ENCODE measurements at places on chromosomes 13 and 19.
A peak's percentile ranks its signal among the peaks of the same experiment; 100 is the strongest.

GRCh38 chr19:7067716-7068115 is 1.8 kb upstream of the ZNF557 start:
- DNase-seq: peak; percentile 33

DNA sequence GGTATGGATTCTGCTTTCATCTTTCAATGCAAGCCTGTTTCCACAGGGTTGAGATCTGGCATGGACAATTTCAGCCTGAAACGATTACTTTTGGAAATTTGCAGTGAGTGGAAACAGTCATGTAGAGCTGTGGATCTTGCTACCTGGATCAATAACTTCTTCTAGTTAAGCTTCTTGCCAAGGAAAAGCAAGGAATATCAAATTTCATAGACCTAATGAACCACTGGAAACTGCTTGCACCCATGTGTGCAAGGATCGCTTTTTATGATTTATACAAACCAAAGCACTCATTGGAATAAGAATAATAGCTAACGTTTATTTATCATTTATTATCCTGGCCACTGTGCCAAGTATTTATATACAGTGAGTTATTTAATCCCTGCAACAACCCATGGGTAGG is 392.8 kb downstream of the KCNRG start:
- DNase-seq: no peak

DNA sequence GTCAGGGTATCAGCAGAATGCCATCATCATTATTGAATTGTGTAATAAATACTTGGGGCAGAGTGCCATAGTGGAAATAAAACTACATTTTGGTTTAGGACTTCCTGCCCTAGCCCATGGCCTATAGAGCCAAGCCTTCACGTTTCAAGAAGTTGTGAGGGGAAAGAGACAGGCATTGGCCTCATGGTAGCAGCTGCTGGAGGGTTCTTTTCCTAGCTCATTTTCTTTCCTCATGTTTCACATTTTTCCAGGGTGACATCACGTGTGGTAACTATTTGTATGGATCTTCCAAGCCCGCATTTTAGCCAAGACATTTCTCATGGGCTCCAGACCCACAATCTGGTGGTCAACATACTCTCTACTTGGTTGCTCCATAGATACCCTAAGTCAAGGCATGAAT is 80.4 kb downstream of the LRCH1 start:
- peak; percentile 79 for DNase-seq

DNA sequence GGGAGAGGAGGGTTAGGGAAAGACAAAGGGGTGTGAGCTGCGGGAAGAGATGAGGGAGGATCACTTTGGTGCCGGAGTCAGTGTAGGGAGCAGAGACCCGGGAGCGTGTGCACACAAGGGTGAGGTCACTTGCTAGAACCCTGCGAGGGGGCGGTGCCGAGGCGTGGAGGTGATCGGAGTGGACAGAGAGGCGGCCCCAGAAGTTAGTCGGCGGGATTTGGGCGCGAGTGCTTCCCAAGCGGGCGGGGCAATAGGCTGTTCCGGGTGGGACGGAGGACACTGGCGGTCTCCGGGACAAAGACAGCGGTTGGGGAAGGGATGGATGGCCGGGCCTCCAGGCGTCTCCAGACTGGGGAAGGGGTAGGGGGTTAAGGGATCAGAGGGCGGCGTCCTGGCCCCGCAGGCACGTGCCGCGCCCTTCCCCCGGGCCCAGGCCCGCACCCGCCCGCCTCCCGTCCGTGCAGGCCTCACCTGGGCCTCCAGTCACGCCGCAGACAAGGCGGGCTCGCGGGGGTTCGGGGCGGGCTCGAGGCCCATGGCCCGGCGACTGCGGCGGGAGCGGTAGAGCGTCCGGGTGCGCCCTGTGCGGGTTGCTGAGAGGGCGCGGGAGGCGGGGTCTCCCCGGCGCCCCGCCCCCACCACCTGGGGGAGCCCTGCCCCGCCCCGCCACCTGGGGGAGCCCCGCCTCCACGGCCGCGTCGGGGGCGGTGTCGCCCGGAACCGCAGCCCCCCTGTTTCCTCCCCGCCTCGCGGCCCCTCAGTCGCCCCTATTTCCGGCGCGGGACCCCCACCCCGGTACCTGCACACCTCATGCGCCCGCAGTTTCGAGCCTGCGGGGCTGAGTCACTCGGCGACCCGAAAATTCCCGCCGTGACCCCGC is at the start of gene LPAR2:
LPAR2 (minus strand) TSS at position 600 of the 880 bp plus-strand sequence. CDS start 945 bp downstream, outside the sequence.
- no peak for DNase-seq

- DNase-seq: peak; percentile 72
Observed at GRCh38 chr13:30576528-30576927, 41.2 kb upstream of the USPL1 start.

DNA sequence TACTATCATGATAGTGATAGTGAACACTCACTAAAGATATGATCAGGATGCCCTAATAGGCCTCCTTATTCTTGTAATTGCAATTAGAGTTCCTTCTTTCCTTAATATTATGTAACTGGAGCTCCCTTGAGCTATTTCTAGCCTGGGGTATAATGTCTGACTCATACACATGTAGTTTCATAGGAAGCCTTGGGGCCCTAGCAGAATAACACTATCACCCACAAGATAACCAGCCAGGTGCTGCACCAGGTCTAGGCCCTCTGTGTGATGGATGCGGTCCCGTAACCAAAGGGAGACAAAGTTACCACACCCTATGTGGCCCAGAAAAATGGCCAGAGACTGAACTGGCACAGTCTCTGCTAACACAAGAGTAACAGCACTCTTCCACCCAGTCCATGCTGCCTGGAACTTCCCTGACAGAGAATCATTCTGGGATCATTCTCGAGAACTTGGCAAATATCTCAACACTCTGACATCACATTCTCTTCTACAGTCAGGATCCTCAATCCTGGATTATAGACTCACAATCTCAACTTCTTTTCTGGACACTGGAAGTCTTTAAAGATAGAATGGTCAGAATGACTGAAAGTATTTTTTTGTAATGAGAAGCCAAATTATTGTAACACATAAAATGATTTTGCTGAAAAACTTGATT is 32.6 kb upstream of the IGFL4 start:
- peak; percentile 47 for DNase-seq

- DNase-seq: peak; percentile 42
Observed at GRCh38 chr13:109974354-109974753, 188.0 kb upstream of the IRS2 start.

DNA sequence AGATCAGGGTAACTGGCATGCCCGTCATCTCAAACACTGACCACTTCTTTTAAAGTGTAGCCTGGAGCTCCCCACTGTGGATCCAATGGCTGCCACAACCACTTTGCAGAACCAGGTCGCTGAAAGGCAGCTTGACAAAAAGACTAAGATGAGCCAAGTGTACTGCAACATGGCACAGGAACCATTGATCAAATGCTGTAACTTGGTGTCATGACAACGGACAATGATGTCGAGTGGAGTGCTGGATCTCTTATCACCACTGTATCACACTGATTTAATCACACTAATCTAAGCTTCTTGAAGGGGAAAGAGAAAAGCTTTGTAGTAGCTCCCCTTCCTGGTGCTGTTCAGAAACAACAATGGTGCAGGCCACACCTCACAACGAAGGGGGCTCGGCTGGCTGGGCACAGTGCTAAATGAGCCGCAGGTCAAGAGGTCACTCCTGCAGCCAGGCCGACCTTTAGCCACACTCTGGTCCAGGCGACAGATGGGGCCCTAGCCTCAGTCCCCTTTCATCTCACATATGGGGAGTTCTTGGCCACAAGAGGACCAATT is 2.2 kb upstream of the TNFRSF19 start:
- peak; percentile 38 for DNase-seq

GRCh38 chr19:47002853-47003610 is 16.6 kb upstream of the NPAS1 start:
- DNase-seq: no peak

- DNase-seq: no peak
Observed at GRCh38 chr19:2332341-2333026, 4.0 kb downstream of the SPPL2B start.

DNA sequence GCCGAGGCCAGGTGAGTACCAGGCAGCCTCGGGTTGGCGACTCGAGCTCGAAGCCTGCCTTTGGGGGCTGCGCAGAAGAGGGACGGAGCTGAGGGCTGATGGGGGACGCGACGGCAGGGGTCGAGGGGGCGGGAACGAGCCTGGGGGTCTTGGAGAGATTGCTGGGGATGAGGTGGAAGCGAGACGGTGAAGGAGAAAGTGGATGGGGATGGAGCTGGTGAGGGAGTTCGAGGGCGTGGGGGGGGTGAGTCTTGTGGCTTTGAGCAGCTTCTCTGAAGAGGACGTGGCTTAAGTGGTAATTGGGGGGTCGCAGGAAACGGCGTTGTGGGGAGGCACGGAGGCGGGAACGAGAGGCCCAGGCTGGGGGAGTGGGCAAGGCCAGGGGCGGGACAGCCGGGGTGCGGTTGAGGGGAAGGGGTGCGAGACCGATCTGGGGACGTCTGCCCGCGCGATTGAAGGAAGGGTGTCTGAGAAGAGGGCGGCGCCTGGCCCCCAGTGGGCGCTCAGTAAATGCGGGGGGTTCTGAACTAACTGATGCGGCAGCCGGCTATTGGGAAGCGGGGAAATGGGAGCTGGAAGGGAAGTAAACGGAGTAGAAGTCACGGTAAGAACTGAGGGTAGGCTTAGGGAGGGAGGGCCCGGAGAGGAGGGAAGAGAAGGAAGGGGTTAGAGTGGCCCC is 426 bp downstream of the MYO9B start:
- DNase-seq: peak; percentile 27

- DNase-seq: no peak
Observed at GRCh38 chr19:19132912-19133311, 5.4 kb downstream of the TMEM161A start.

GRCh38 chr13:38421590-38422560 is 72.2 kb downstream of the UFM1 start:
- peak; percentile 63 for DNase-seq
